ENCODE measurements at places on chromosomes 5 and 9.

DNA sequence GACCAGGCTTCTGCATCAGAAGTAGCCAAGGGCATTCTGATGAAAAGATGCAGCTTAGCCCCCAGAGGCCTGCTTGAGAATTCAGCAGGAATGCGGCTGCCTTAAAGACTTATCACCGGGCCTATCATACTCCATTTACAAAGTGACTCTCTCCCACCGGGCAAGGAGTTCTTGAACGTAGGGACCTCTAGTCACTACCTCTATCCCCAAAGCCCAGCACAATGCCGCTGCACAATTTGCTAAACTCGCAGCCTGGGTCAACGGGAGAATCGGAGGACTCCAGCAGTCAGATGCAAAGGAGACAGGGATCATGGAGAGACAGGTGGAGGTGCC is 661 bp downstream of the PDCL start:
- no peak for DNase-seq

- no peak for DNase-seq
Measured at GRCh38 chr9:126383406-126384046, 56.9 kb downstream of the MVB12B start.

DNA sequence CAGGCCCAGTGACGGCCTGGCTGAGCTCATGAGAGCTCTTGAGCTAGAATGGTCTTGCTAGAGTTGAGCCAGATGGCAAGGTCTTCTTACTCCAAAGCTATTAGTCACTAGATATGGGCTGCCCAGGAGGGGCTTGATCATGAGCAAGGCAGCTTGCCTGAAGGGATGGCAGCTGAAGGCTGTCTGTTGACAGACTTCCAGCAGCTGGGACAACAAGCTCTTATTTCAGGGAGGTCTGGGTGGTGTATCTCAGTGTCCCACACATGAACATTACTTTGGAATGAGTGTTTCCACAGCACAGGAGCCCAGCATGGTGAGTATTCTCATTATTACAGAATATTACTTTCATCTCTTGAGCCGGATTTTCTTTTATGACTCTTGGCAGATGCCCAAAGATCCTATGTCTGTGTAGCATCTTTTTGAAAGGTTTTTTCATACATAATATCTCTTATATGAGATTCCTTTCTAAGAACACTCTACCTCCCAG is 414.1 kb downstream of the ARHGEF28 start:
- no peak for DNase-seq

DNA sequence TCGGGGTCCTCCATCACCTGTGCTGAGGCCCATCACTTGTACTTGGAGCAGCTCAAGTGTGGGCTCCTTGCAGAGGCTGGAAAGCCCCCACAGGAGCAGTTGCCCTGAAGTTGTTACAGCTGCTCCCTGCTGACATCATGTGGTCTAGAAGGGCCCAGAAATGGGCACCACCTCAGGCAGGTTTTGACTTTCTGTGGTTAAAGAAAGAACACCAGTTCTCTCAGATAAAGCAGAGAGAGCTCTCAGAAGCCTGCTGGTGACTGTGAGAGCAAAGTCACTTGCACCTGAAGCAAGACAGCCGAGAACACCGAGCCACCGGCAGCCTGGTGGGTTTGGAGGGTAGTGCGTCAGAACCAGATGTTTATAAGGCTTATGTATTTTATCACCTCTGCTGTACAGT is 70.4 kb downstream of the MVB12B start:
- no peak for DNase-seq

DNA sequence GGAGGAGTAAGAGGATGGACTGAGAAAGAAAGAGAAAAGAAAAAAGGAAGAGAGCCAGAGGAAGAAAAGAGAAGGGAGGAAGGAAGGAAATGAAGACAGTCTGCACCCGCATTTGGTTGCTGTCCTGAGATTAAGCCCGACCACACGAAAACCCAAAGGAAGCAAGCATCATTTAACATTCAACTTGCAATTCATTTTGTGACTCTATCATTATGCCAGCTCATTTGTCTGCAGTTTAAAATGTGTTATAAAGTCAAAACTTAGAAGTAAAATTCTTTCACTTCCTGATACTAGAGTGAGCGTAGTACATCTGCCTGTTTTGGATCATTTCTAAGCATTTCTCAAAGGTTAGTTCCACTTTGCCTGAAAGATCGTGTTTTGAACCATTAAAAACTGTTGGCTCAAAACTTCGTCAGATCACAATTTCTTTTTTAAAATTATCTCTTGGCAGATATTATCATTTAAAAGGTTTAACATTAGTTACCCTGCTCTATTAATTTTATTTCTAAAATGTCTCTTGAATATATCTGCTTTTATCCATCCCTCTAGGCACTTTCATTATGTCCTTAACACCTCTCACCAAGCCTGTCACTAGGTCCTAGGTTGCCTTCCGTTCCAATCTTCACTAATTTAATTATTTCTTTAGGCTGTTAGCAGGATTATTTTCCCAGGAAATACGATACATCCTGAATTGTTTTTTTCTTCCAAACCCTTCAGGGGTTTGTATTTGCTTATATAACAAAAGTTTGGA is 240.9 kb downstream of the TLE4 start:
- no peak for DNase-seq

Data from lower leg skin (tissue), 4 donors.